KG1 (cell line): ENCODE measurements at places on chromosomes 7 and 10.

DNA sequence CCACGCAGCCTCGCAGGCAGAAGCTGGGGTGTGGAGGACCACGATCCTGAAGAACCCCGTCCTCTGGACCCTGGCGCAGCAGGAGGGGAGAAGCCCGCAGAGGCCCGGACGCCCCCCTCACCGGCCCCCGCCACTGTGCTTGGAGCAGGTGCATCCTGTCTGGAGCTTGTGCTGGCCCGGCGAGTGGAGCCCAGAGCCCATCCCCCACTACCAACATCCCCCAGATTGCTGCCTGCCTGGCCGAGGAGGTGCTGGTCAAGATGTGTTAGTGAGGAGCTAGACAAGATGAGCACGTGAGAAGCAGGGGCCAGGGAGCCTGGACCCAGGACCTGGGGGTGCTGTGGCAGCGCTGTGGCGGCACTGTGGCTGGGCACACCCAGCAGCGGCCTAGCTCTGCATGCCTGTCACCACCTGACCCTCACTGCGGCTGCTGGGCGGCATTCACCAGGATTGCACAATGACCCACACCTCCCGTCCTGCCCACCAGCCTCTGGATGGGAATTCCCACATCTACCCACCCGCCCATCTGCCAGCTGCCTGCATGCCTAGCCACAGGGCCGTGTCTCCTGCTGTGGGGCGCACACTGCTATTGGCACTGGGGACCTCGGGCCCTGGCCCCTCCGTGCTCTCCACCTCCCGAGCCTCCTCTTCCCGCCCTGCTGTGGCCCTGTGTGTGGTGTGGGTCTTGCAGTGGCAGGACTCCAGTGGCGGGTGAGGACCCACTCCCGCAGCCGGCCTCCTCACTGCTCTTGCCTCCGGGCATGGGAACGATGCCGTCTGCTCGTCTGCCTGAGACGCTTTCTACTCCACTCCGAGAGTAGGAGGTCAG, 11.8 kb downstream of the GPR146 start:
- DNase-seq = no peak

DNA sequence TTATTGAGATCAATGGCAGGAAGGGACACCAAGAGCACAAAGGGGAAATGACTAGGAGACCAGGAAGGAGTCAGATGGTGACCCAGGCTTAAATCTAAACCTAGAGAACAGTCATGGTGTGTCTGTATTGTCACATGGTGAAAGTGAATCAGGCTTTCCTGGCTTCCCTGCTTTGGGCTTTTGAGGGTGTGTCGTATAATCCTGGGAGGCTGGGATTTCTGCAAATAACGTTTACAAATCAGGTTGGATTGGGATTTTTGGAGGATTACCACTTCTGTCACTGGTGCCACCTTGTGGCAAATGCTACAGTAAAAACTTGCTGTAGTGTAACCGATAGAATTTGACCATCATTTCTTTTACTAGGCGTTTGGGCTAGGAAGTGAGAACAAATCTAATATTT, 502.6 kb downstream of the NRG3 start:
- no peak for DNase-seq

DNA sequence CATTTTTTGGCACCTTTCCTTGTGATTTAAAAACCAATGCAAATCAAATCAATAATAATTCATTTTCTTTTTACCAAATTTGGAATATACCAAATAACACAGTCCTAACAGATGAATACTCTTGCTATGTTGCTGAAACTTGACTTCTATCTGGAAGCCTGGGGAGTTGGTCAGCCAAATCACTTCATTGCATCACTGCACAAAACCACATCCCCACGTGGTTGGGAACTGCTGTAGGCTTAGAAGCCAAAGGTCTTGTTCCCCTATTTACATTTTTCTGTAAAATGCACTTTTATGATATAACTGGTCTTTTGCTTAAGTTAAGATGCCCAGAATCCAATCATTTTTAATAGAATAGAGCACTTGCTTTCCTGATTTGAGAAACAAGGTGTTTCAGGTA, 15.2 kb downstream of the GPR85 start:
- DNase-seq = no peak

DNA sequence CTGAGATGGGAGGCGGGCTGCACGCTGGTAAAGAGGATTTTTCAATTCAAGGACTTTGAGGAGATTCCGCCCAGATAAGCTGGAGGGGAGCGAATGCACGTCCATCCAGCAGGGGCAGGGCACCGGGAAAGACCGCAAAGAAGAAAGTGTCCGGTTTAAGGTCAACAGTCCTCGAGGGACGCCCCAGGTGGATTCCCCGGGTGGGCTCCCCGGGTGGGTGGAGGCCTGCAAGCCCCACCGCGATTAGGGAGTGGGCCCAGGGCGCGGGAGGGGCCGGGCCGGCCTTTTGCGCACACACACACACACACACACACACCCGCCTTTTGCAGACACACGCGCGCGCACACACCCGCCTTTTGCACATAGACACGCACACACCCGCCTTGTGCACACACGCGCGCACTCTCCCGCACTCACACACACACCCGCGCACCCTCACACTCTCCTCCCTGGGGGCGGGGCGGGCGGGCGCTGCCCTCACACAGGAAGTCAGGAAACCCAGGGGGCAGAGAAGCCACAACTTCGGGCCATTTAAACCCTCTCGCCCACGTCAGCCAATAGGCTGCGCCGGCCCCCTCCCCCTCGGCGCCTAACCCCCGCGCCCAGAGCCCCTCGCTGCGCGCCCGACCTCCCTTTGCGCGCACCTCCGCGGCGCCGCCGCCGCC, 615 bp downstream of the ARHGAP12 start:
- DNase-seq = no peak

DNA sequence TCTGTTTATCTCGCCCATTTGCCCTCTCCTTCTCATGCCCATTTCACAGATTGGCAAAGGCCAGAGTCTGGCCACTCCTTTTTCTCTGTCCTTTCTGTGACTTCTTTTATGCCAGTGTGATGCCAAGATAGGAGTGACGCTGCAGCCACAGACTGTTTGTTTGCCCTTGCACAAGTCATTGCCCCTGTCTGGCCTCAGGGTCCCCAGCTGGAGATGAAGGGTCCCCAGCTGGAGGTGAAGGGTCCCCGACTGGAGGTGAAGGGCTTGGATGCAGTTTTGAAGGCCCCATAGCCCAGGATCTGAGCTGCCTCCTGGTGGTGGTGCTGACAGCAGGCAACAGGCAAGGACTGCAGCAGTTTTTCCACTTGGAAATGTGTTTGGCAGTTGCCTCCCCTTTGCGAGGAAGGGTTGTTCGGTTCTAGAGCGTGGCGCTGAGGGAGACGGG, 50.8 kb upstream of the SLC29A3 start:
- no peak for DNase-seq

DNA sequence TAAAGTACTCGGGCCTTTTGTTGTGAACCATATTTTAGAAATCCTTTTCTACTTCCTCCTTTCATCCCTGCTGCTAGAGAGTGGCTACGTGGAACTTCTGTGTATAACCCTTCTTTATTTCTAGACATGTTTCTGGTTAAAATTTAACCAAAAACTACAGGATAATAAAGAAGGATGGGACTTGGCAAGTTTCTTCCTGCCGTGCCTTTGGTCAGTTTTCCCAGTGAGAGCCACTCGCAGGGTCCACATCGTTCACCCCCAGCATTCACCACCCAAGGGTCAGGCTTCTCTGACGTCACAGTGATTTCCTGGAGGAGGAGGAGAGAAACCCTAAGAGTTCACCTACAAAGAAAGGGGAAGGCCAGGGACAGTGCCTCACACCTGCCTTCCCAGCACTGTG, 45.4 kb downstream of the NKX6-2 start:
- DNase-seq = no peak

- no peak for DNase-seq
Observed at GRCh38 chr10:120702032-120702431, 149.1 kb upstream of the WDR11 start.

GRCh38 chr7:132055336-132056120, 499.1 kb upstream of the PODXL start:
- no peak for DNase-seq

GRCh38 chr7:150435390-150436073, 14.9 kb upstream of the GIMAP8 start:
- DNase-seq = no peak
